Stimulated activated CD4-positive, alpha-beta T cell treated with anti-CD3 and anti-CD28 coated beads, Interleukin-15, amount 100 ng/mL, for 1 hour (primary cell): ENCODE measurements at places on chromosomes 5 and 9.

- no peak for DNase-seq
Measured at GRCh38 chr9:72464857-72465592, 56.4 kb upstream of the TMC1 start.

DNA sequence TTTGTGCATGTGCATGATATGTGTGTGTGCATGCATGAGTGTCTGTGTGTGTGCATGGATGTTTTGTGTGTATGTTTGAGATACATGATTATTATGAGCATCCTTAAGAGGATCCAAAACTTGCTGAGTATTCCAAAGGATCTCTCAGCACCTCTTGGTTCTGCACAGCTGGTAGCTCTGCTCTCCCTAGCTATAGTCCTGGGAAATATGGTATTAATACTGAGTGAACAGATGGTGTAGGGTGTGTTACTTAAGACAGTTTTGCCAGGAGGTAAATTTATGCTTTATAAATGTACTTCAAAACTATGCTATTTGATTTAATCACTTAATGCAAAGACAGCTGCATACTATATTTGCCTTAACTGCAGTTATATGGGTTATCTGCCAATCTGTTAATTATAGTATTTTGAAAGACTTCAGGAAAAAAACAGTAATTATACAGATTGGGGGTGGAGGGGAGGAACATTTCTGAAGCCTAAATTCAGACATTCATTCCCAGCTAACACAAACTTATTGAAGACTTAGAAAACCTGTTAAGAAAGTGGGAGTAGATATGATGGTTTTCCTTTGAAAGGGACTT lies 215.5 kb downstream of the MPDZ start:
- DNase-seq = no peak

- DNase-seq = no peak
Measured at GRCh38 chr9:110531776-110532175, 47.8 kb downstream of the SVEP1 start.

GRCh38 chr5:76099756-76100155 lies 16.6 kb downstream of the SV2C start:
- no peak for DNase-seq

DNA sequence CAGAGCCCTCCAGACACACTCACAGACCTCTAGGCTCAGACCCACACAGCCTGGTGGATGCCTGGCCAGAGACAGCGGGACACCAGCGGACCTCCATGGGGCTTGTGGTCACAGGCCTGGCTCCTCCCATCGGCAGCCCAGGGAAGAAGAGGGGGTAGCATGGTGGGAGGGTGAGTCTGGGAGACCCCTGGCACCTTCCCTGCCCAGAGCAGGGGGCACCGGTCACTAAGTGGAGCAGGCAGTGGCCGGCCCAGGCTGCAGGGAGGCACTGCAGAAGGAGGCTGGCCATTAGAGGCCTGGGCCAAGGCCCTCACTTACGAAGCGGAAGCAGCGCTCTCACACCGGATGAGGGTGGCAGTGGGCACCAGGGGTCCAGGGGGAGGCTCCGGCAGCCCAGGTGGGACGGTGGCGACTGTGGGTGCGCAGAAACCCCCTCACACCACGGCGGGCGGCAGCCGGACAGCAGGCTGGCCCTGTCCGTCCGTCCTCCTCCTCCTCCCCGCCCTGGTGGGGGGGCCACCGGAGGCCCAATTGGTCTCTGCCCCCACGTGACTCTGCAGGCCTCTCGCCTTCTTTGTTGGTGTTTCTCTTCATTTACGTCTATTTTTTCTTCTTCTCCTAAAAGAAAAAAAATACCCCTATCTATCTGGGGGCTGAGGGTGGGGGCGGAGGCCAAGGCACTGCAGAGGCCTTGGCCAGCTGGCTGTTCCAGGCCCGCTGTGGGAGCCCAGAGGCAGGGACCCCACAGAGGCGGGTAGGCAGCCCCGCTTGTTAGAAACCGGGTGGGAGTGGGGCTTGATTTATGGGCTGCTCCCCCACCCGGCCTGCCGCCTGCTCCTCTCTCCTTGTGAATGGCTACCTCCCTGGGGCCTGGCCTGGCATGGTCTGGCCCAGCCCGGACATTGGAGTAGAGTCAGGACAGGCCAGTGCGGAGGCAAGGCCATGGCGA lies at the start of gene NR5A1:
TSS of gene NR5A1 (minus strand) at position 469 of the 949 bp plus-strand sequence. CDS start 4,004 bp downstream, outside the sequence.
- no peak for DNase-seq

DNA sequence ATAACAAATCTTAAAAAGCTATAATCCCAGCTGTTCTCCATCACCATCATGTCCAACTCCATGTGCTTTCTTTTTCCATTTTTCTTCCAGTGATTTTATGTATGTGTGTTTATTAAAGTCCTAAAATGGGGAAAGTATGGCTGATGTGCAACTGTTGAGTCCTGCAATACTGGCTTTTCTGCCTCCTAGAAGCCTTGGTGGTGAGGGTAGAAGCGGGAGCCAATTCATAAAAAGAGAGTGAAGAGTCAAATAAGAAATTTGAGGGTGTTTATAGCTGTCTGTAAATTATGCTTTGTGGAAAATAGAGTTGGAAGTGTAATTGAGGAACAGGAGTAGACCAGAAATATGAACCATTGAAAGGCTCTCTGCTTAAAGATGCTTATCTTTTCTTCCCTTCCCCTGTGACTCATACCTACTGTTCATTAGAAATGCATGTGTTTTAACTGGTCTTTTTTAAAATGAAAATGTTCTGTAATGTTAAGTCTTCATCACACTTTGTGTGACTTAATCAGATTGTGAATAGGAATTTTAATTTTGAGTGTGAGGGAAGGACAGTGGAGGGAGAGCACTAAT lies 80.1 kb downstream of the ZCCHC7 start:
- no peak for DNase-seq

DNA sequence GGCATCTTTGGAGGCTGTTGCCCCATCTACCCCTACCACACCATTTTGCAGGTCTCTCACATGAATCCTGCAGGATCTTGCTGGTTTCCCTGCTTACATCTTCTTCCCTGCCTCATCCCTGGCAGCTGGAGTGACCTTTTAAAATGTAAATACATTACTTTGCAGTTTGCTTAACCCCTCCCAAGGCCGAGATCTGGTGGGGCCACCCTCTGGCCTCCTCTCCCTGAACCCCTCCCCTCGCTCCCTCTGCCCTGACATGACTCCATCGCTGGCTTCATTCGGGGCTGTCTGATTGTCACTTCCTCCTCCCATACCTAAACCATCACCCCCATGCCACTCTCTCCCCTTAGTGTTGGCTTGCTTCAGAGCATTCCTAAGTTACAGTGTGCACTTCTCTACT lies 12.6 kb upstream of the PALM2AKAP2 start:
- DNase-seq = no peak

DNA sequence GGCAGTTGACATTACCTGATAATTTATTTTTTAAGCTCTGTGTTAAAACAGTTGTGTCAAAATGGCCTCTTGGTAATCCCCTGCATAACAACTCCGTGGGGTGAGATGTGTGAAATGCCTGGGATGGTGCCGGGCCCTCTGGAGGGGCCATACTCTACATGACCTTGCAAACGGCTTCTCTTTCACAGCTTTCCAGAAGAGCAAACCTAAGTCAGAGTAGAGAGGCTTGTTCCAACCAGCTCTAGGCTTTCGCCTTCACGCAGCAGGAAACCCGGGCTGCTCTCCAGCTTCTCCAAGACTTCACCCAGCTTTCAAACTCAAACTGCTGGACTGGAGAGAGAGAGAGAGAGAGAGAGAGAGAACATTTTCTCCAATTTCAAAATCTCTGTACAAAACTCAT lies 120.1 kb downstream of the SNX18 start:
- no peak for DNase-seq

DNA sequence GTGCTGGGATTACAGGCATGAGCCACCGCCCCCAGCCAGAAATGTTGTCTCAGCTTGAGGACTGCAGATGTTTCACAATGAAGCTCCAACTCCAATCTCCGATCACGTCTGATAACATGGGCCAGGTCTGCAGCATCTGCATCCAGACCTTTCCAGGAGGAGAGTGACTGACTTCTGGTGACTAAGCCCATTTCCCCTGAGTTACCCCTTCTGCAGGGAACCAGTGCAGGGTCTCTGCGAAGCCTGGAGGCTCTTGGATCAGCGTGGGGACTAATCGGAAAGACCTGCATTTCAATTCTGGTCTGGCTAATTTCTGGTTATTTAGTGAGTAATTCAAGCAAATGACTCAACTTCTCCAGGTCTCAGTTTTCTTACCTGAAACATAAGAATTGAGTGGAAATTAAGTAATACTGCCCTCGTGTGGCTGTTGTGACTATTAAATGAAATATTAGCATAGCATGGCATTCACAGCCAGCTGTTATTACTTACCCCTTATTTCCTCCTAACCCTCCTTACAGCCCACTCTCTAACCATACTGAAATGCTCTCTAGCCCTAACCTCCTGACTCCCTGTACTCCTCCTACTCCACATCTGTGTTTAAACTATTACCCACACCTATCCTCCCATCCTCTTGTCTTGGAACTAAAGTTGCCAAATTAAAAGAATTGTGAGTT lies 2.2 kb upstream of the GNPDA1 start:
- no peak for DNase-seq

GRCh38 chr5:147669169-147669869 lies 113.2 kb downstream of the JAKMIP2 start:
- no peak for DNase-seq

GRCh38 chr9:99319048-99319447 lies 97.0 kb downstream of the SEC61B start:
- DNase-seq = no peak

- DNase-seq = no peak
Measured at GRCh38 chr9:83996126-83996525, 15.5 kb downstream of the RMI1 start.

DNA sequence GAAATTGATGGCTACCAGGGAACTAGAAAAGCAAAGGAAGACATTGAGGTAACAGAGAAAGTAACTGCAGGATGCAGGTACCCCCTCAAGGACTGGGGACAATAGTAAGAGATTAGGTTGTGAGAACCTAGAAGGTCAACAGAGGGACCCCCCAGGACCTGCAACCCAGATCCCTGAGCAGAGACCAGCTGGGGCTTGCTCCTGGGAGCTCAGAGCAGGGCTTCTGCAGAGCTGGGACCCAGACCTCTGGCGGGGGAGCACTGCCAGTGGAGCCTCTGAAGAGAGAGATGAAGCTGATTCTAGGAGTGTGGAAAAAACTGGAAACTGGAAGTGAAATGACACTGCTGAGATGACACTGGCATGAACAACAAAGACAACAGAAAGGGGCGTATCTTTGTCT lies 17.2 kb downstream of the MORN5 start:
- DNase-seq = no peak

DNA sequence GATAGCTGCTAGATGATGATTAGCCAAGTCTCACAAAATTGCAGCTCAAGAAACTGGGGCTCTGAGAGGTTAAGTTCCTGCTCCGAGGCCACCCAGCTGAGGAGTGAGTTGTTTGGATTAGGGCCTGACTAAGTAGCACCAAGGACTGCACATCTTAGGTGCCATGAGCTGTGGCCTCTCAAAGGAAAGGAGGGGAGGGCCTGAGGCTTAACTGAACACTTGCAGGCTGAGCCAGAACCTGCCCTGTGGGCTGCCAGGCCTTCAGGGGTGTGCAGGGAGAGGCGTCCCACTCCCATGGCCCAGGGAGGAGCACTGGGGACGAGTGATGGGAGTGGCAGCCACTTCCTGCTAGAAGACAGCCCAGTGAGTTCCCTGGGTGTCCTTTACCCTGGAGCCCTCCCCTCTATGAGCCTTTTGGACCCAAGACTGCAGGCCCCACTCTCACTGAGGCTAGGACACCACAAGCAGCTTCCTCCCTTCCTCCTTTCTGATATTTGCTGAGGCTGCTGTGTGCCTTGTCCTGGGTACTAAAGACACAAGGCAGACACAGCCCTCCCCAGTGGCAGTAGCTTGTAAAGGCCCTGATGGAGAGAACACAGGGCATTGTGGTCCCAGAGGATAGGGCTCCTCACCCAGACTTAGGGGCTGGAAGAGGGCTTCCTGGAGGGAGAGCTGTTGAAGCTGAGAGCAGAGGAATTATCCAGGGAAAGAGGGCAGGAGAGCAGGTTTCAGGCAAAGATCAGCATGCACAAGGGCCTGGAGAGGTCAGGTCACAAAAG lies 22.1 kb downstream of the LMX1B start:
- no peak for DNase-seq

DNA sequence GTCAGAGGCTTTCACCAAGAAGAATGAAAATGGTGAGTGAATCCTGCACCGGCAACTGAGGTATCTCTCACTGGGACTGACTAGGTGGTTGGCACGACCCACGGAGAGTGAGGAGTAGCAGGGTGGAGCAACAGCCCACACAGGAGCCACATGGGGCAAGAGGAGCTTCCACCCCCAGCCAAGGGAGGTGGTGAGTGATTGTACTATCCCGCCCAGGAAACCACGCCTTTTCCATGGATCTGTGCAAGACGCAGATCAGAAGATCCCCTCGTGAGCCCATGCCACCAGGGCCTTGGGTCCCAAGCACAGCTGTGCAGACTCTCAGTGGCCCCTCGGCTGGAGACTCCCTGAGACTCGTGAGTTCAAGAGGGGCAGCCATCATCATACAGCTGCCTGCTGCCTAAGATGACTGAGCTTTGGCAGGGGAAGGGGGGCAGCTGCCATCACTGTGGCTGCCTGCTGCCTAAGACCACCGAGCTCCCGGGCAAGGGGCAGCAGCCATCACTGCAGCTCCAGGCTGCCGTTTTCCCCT lies 229.5 kb downstream of the AP3B1 start:
- no peak for DNase-seq

DNA sequence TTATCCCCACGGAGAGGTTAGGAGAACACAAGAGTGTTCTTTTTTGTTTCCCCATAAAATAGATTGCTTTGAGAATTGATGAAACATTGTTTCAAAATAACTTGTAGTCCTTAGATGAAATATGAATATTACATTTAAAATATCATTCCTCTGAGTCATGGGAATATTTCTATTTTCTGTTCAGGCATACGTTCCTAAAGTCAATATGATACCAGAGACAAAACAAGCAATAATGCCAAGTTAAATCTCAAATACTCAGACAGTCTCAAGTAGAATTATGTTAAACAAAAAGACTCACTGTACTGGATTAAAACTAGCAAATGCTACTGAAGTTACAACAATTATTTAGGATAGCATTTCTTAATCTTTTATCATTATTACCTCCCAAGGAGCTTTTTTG lies 111.7 kb upstream of the C6 start:
- no peak for DNase-seq

- DNase-seq = no peak
Measured at GRCh38 chr9:18427691-18428090, 46.3 kb upstream of the ADAMTSL1 start.

DNA sequence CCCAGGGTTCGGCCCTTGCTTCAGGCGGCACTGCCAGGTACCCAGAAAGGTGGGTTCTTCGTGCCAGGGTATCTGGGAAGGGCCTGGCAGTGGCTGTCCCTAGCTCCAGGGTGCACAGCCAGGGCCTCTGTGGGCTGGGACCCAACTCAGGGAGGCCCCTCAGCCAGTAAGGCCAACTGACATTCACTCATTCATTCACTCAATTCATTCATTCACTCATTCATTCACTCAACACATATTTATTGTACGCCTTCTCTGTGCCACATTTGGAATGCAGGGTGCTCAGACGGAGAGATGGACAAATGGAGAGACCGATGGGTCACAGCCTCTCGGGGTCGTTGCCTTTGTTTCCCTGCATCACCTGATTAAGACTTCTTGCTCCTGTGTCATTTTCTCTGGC lies 154.9 kb downstream of the GAPVD1 start:
- no peak for DNase-seq

DNA sequence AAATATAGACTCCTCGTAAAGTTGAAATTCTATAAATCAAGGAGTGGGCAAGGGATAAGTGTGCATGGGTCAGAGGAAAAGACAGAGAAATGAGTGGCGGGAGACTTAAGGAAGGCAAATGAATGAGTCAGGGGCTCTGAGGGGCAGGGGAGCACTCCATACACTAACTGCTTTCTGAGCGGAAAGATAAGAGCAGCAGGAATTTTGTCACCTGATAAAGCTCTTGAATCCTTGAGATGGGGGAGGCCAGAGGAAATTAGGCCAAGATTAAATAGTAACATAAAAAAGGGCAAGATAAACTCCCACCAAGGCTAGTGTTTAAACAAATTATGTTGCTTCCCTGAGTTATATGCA lies 191.0 kb upstream of the S1PR3 start:
- no peak for DNase-seq
